Thoracic aorta (tissue), 2 donors: ENCODE measurements at places on chromosomes 5 and 9.

DNA sequence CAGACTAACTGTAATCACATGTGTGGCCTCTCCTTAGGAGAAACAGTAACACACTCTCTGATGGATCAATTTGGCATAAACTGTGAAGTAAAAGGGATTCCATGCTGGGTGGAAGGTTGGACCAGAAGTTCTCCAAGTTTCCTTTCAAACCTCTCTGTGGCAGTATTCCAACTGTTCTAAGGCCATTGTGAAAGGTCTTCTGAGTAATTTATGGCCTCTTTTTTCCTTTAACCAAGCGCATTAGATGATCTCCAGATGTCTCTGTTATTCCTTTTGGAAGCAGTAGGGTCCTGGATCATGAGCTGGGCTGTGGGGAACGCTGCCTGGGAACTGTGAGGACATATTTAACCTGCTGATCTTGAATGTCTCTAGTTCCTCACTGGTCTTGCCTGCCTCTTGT, 80.6 kb upstream of the IL6ST start:
- no peak for DNase-seq

DNA sequence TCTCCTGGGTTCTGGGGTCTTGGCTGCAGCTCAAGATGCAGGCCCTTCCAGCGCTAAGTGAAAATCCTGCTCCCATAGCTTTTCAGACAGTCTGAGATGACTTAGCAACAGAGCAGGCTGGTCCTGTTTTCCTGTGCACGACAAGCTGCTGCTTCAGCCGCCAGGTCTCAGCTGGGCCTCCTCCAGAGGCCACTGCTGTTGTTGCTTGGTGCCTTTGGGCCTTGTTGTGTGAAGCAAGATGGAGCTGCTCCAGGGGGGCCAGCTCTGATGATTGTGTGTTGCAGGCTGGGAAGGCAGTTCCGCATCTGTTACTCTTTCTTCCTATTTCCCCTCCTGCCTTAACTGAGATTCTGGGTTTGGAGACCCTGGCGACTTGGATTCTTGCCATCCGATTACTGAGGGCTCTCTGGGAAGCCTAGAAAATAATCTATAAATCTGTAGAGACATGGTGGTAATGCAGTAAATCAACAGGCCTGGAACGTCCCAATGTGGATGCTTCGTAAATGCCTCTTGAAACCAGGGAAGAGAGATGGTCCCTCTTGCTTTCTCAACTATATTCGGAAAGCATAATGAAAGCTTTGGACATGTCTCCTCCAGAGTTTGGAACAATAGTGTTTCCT, 3.2 kb downstream of the MAP1B start:
- DNase-seq = no peak

GRCh38 chr5:61465066-61465465, 133.0 kb downstream of the ZSWIM6 start:
- DNase-seq = no peak

DNA sequence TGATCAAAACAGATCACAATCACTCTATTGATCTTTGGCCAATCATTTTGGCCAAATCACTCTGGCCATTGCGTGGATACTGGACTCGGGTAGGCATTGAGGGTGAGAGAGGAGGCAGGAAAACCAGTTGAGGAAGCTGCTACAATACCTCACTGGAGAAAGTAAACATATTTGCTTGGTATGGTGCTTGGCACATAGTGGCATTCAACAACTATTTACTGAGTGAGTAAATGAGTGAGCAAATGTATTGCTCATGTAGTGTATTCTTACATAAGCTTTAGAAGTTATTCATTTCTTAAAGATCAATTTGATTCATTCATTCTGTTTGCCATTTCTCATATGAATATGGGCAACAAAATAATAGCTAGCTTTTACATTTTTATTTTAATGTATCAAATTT, 4.0 kb upstream of the DEPDC1B start:
- DNase-seq = no peak

GRCh38 chr5:168014433-168015123, 276.9 kb upstream of the WWC1 start:
- DNase-seq = no peak

DNA sequence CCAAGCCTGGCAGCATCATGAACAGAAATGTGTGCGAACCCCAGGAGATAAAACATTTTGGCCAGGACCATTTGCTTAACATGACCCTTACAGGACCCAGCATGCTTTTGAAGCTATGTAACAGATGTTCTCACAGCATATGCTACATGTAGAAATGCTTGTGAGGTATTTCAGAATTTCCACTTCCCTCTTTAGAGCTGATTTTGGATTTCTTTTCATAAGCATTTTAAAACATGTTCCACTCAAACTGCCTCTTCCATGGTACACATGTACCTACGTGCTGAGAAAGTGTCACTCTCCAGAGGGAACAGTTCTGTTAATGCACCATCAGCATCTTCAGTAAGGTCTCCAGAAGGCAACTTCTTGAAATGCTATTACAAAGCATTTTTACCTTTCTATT, 15.7 kb upstream of the TSSK1B start:
- no peak for DNase-seq

DNA sequence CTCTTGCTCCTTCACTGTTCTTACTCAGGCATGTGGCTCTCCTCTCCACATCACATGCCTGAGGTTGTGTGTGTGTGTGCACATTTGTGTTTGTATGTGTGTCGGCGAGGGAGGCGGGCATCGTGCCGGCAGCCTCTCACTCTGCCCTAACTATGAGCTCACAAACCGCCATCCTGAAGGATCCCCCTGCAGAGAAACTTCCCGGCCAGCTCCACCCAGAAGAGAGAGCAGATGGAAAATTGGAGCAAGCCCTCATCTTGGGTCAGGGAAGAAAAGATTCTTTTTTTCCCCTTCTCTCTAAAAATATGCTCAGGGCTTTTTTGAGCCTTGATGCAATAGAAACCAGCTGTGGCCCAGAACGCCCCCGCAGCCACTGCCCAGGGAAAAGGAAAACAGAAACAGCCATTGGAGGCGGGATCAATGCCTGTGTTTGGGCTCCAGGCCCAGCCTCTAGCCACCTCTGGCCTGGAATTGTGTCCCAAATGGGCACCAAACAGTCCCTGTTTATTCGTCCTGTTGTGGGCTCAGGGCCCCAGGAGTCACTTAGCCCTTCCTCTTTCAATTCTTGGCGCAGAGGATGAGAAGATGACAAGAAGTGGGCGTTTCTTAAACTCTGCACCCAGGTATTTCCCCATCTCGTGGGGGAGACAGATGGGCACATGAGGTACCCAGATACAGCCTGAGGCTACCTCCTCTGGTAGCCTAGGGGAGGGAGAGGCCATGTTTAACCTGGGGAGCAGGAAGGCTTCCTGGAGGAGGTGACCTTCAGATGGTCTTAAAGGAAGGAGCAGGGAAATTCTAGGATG, 151.5 kb downstream of the RGS3 start:
- DNase-seq = peak; percentile 66

GRCh38 chr5:119332208-119332607, 23.6 kb upstream of the TNFAIP8 start:
- DNase-seq = no peak

DNA sequence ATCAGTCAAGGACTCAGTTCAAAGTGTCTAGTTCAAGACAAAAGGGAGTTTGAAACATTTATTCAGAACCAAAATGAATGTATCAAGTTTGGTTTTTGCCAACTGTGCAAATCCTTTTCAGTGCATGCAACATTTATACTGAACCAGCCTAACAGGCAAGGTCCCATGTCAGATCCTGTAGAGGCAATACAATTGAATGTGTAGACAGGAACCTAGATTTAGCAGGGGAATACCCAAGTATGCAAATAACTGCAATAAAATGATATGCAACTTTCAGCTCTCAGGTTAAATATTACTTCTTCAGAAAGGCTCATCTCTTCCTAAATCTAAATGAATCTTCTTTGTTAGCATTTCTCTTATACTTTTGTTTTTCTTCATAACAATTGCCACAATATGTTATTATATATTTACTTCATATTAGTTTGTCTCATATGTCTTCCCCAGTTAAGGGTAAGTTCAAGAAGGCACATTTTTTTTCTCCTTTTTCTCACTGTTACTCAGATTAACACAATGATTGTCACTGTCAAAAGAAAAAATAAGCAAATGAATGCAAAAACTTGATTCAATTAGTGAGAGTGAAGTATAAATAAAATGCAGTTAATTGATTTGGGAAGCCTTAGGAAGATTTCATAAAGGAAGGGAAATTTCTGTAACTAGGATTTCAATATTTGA, 163.9 kb upstream of the RASA1 start:
- DNase-seq = no peak

- DNase-seq = no peak
These were observed 264.4 kb downstream of the SLCO4C1 start for GRCh38 chr5:102031711-102032110.

GRCh38 chr9:20309124-20309523, 313.2 kb downstream of the MLLT3 start:
- DNase-seq = no peak

DNA sequence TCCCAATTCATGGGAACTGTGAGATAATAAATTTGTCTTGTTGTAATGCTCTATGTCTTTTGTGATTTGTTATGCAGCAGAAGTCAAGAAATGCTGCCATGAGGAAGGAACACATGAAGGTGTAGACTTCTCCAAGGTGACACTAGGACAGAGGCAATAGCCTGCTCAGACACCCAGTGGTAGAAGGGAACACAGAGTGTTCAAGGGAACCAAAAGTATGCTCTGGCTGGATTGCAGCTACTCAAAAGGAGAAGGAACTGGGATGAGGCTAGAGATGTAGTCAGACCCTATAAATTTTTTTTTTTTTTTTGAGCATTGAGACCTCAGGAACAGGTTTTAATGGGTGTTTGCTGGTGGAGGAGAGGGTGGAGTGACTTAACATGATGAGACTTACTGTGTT, 232.5 kb downstream of the PARP8 start:
- no peak for DNase-seq

- DNase-seq = no peak
These were observed 156.0 kb upstream of the CDKN2B start for GRCh38 chr9:22165144-22165543.

DNA sequence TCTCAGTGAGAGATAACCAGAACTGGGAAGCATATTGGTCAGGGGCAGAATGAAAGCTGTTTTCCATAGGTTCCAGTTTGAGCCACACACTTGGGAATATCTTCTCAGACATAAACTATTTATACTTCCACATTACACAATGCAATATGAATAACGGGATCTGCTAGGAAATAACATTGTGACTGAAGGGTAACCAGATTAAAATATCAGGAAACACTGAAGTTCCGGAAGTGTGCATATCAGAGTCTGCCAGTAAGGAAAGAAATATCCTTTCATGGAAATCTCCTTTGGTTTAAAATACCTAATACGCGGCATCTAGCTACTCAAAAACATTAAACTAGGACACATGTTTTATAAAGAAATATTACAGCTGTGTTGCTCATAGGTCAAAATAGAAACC, 56.3 kb downstream of the ST8SIA4 start:
- DNase-seq = no peak

DNA sequence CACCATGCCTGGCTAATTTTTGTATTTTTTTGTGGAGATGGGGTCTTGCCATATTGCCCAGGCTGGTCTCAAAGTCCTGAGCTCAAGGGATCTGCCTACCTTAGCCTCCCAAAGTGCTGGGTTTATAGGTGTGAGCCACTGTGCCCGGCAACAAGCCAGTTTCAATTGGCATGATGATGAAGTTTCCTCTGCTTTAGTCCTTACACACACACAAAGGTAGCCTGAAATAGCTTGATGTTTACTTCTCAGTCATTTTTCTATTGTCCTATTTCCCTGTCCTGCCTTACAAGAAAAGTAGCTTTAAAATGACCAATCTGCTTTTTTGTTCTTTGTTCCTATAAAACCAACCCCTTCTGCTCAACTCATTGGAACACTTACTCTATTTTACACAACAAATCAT, 33.6 kb downstream of the PDE6A start:
- DNase-seq = no peak

GRCh38 chr5:59300930-59301329, 592.6 kb downstream of the PDE4D start:
- no peak for DNase-seq

- no peak for DNase-seq
These were observed 78.4 kb upstream of the ITGA1 start for GRCh38 chr5:52709167-52709925.

GRCh38 chr9:91541734-91542133, 118.1 kb upstream of the NFIL3 start:
- DNase-seq = no peak

DNA sequence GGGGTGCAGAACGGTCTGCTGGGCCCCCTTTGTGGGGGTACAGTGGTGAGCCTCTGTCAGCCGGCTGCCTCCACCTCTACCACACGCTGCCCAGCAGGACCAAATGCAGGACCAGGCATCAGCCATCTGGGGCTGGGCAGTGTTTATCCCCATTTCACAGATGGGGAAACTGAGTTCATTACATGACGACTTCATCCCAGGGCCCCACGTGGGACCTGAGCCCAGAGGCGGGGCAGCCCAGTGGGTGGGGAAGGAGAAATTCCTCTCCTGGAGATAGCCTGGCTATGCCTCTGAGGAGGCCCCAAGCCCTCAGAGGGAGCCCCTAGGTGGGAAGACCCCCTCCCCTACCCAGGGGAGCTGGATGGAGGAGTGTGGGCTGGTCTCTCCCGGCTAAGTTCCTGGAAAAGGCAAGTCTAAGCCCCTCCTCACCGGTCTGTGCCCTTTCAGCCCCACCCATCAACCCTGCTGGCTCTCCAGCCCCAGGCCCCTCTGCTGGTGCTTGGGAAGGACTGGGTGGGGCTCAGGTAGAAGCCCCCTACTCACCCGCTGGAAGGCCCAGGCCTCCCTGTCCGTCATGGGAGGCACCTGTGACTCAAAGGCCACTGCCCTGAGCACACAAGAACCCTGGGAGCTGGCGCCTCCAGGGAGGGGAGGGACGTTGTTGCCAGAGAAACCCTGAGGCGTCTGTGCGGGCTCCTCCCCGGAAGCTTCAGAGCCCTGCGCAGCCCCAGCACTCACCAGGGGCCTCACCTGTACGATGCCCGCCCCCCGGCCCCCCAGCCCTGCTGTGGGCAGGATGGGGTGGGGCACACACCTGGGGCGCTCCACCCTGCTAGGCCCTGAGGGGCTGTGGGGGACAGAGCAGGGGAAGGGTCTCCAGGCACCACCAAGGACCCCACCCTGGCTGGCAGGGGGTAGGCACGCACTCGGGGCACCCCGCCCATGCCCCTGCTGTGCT, 7.4 kb upstream of the CCDC187 start:
- DNase-seq = no peak

DNA sequence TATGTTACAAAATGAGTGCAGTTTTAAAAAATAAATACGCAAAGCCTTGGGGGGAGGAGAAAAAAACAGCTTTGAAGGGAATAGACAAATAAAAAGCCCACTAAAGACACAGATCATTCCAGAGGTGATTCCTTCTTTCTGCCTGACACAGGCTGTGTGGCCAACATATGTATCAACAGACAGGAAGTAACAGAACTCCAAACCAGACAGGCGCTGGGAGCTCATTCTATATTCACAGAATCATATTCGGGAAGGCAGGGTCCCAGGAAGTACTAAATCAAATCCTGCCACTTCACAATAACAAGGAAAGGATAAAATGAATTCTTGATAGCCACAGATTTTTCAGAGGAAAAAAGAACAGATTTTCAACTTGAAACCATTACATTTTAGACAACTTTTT, 62.1 kb downstream of the SEMA5A start:
- DNase-seq = no peak

DNA sequence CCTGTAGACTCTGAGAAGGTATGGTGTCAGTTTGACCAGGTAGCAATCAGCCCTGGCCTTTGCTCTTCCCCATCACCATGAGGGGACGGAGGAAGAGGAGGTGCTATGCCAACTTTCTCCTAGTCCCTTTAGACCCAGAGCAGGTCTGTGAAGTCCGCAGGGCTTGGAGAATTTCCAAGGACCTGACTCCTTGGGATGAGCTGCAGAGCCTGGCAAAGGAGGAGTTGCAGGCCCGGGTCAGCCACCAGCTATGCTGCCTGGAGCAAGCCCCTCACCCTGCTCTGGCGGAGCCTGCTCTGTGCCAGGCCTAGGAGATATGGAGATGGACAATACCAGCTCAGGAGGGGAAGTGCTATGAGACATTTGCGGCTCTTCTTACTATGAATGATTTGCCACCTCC, 188.3 kb downstream of the CDK5RAP2 start:
- DNase-seq = no peak
